Stimulated activated CD4-positive, alpha-beta T cell treated with anti-CD3 and anti-CD28 coated beads, Interleukin-1b, Interleukin-23, amount 100 ng/mL, for 1 hour (primary cell): ENCODE measurements at places on chromosomes 5 and 9.

DNA sequence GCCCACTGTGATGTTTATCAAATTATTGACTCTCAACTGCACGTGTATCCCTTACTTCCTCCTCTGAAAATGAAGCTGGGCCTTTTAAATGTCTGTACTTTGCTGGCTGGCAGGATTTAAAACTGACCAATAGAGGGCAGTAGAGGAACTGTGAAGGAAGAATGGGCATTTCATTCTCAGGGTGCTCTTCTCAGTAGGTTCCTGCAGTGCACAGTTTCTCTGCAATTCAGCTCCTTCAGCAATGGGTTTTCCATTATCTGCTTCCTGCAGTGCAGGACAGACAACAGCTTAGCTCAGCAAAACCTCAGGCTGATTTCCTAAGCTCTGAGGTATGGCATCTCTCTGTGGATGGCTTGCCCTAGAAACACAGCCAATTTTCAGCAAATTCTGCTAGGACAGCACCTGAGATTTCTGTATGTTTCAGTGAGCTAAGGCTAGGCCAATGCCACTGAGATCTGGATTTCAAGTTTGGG lies 298.4 kb upstream of the PRDM9 start:
- DNase-seq = no peak

DNA sequence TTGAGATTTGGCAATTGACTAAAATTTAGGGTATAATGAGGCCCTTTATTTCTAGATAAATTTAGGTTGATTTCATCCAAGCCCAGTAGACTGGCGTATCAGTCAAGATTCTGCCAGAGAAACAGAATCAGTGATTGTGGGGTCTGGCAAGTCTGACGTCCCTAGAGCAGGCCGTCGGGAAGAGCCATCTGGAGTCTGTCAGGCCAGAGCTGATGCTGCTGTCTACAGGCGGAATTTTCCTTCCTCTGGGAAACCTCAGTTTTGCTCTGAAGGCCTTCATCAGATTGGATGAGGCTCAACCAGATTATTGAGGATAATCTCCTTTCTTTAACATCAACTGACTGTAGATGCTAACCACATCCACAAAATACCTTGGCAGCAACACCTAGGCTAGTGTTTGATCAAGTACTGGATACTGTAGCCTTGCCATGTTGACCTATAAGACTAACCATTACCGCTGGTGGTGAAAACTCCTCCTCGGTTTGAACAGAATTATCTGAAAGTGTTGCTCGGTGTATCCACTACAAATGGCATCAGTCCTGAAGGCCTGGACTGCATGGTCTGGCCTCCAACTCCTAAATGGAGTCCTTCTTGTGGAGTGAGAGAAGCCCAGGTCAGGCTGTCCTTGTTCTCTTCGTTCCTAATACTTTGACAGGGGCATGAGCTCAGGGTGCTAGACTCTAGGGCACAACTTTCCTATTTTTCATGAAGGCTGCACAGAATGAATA lies 83.2 kb upstream of the ANKH start:
- no peak for DNase-seq

GRCh38 chr5:171520300-171521174 lies 101.1 kb downstream of the FGF18 start:
- DNase-seq = no peak

DNA sequence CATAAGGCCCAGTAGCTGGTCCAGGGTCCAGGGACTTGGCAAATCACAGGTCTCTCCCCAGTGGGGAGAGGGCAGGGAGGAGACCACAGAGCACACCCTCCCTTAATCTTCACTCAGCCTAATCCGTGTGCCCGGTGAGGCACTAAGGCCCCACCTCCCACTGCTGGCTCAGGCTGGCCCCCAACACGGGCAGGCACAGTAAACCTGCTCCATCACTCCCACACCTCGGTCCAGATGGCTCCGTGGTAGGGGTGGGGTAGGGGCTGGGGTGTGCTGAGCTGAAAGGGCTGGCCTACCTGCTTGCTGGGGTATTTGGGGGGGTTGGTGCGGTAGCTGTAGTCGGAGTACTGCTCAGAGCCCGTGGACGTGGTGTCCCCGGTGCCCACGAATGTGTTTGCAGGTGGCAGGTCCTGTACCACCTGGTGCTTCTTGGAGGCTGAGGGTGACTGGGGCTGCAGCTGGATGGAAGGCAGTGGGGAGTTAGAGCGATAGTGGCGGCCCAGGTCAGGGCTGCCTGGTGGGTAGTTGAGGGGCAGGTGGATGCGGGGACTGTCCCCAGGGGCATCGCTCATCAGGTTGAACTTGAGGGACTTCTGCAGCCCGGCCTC lies 15.2 kb downstream of the PCDH1 start:
- DNase-seq = no peak

- DNase-seq = no peak
Measured at GRCh38 chr5:173703466-173703865, 87.0 kb upstream of the BOD1 start.

- no peak for DNase-seq
Measured at GRCh38 chr5:14467251-14467650, 114.3 kb upstream of the OTULINL start.

DNA sequence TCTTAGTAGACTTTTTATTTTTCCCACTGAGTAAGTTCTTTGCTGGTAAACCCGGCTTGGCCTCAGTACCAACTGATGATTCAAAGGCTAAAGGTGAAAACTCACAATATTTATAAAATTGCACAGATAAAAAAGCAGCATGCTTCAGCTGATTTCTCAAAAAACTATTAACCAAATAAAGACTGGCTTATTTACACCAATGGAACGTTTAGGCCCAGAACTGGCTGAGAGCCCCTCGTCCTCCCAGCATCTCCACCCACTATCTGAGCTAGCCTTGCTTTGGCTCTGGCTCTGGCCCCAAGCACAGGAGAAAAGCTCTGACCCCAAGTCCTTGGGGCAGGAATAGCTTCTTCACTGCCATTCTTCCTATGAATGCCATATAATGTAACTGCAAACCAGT lies 68.5 kb downstream of the SPTLC1 start:
- no peak for DNase-seq

DNA sequence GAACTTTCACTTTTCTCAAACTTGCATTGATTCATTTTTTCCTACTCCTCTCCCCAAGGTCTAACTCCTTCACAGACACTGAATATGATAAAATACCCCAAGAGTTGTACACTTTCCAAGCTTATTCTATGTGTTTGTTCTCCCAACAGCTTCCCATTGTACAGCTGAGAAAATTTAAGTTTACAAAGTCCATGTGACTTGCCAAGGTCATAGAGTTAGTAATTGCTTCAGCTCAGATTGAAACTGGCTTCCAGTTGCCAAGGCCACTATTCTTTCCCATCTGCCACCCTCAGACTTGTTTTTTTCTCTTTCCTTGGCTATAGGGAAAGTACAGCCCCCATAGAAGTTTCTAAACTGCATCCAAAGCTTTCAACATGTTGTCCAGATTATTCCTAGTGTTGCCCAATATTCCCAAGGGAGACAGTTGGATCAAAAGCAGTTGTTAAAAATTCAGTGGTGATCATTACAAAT lies 34.8 kb downstream of the TNFSF8 start:
- DNase-seq = no peak
